Effector CD8-positive, alpha-beta T cell (primary cell): ENCODE measurements at places on chromosomes 3 and 15.

DNA sequence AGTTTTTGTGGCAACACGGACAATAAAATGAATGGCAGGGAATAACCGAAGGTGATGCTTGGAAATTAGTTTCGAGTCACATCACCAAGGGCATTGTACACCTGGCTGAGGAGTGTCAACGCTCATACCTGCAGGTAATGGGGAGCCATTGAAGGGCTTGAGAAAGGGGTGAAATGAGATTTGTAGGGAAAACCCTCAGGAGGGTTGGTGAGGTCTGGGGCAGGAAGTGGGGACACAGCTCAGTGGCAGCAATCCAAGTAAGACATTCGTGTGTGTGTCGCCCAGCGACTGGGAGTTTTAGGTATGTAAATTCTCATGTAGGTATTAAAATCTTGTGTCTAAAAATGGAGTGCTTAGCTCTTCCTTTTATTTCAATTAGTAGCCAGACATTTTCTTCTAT lies 14.3 kb downstream of the PARP14 start:
- DNase-seq: no peak

DNA sequence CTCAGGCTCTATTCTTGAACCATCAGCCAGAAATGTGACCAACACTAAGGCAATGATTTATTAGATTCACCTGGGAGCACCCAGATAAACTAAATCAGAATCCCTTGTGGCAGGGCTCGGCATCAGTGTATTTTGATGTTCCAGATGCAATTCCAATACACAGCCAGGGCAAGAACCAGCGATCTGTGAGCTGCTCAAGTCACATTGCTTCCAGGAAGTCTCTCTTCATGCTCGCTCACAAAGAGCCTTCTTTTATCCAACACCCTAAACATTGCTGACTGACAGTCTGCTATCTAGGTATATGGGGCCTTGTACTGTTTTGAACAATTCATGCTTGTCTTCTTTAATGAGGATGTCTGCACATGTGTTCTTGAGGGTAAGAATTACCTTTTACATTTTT lies 40.9 kb upstream of the GOLGA8J start:
- DNase-seq: no peak

GRCh38 chr15:80059786-80060355 lies 395 bp downstream of the ZFAND6 start:
- peak; percentile 47 for DNase-seq

- DNase-seq: no peak
Observed at GRCh38 chr3:26625187-26625586, 2.6 kb downstream of the LRRC3B start.

DNA sequence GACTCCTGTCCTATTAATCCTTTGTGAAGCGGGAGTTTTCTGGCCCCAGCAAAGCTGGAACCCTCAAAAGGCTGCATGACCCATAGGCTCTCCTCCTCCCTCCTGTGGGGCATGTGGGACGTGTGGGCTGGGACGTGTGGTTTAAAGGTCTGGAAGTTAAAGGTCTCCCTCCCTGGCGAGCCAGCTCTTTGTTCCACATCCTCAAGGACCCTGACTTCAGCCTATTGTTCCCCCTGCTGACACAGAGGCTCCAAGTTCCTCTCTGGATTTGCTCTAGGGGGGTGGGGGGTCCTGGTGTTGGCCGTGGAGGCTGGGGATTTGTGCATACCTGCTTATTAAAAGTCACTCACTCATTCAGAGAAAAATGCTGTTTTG lies 44.2 kb downstream of the SMAD6 start:
- no peak for DNase-seq

- DNase-seq: no peak
Observed at GRCh38 chr15:27089676-27090075, 118.7 kb downstream of the GABRG3 start.

DNA sequence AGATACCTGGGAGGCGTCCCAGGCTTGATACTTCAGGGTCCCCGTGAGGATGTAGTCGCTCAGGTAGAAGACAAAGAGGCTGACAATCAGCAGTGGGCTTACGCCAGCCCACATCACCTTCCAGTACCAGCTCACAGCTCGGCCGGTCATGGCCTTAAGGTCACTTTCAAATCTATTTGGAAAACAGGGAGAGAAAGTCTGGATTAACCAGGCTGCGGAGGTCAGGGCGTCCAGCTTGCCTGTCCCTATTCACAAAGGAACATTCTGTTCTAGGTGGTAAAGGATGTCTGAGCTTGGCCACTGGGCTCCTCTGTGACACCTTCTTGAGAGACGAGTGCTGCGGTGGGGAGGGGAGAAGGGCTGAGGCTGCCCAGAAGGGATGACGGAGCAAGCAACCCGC lies 36.5 kb downstream of the SLC6A20 start:
- no peak for DNase-seq
